Fibroblast of pulmonary artery (primary cell): ENCODE measurements at places on chromosomes 16 and 17.

- peak; percentile 34 for DNase-seq
Measured at GRCh38 chr16:12440228-12440530, 363.5 kb downstream of the CPPED1 start.

DNA sequence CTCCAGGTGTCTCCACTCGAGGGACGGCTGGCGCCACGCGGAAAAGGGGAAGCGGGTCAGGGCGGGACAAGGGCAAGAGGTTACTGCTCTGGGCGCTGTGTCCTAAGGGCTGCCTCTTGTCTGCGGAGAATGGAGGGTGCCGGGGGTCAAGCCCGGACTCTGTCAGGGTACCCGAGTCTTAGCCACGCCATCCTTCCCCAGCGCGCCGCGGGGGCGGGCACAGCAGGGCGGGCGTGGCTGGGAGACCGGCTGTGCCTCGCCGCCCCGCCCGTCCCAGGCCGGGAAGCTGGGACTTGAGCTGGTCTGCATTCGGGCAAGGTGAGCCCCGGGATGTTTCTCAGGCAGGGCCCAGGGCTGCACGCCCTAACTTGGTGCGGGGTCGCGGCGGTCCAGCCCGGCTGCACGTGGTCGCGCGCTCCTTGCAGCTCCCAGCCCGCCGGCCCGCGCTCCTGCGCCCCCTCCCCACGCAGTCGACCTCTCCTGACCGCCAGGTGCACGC is 6.2 kb upstream of the ACTG1 start:
- no peak for DNase-seq

DNA sequence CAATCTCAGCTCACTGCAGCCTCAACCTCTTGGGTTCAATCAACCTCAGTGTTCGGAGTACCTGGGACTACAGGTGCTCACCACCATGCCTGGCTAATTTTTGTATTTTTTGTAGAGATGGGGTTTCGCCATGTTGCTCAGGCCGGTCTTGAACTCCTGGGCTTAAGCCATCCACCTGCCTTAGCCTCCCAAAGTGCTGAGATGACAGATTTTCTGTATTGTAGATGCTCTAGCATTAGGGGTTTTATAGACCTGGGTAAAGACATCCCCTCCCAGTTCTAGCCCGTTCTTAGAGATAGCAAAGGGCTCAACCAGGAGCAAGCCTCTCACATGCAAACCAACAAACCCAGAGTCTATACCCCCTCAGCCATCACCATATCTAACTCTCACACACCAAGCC is 57.3 kb downstream of the XYLT1 start:
- DNase-seq = no peak

DNA sequence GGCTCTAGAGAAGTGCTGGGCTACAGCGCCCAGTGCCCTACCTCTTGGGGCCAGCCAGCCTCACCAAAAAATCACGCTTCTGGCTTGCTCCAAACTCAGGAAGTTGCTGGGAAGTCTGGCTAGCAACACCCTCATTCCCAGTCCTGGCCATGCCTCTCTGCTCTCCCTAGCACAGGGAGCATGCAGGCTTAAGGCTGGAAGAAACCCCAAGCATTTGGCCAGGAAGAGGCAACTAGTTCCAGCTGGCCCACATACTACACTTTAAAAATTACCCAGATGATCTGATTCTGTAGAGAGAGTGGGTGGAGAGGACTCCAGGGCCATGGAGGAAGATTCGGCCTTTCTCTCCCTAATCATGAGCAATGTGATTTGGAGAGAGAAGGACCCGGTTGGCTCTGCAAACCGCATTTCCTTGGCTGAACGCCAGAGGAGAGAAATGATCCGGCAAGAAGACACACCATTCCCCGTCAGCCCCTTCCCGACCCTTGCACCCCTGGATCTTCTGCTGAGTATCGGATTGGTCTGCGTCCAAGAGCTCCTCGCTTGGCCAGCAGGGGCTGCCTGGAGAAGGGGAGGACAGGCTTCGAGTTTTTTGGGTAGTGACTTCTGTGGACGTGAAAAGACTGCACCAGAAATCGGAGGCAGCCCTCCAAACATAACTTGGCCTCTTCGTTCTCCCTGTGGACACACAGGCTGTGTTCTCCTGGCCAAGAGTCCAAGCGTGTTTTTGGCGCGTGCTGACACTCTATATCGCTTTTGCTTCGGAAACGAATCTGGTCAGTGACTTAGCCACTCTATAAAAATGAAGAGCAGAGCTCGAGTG is 406.3 kb downstream of the WWOX start:
- DNase-seq = no peak

GRCh38 chr17:927611-928461 is 51.7 kb downstream of the NXN start:
- DNase-seq = peak; percentile 82
